ENCODE measurements at places on chromosomes 2 and 18.

- DNase-seq, result peak; percentile 89
Measured at GRCh38 chr2:165469417-165469816, at the start of gene CSRNP3. Gene CSRNP3, plus strand, starts transcription at chr2:165469698. Its CDS starts 125,368 bp downstream, at chr2:165595066.

DNA sequence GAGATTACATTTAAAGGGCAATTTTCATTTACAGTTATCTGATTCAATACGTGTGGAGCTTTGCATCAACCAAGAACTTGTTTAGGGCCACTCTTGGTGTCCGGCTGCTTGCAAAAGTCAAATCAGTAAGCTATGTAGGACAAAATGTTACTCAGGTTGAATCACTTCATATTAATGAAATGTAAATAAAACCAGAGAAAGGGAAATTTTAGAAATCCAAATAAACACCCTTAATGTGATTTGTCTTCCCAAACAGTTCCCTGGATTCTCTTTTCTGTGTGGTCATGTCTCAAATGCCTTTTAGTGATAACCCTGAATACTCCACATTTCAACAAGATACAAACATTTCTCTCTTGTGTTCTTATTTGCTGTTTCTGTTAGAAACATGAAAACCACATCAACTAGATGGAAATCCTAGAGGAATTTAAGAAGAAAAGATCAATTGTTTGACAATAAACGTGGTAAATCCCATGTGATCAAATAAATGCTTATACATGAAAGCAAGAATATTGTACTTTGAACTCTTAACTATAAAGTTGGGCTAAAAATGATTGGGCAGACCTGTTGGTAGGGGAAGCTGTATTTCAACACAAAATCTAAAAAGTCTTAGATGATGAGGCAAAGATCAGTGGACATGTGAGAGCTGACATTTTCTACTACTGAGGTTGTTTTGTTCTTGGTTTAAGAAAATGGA lies 101.3 kb downstream of the CDC42EP3 start:
- DNase-seq, result no peak

GRCh38 chr2:111923276-111923804 lies 24.9 kb downstream of the MERTK start:
- no peak for DNase-seq

DNA sequence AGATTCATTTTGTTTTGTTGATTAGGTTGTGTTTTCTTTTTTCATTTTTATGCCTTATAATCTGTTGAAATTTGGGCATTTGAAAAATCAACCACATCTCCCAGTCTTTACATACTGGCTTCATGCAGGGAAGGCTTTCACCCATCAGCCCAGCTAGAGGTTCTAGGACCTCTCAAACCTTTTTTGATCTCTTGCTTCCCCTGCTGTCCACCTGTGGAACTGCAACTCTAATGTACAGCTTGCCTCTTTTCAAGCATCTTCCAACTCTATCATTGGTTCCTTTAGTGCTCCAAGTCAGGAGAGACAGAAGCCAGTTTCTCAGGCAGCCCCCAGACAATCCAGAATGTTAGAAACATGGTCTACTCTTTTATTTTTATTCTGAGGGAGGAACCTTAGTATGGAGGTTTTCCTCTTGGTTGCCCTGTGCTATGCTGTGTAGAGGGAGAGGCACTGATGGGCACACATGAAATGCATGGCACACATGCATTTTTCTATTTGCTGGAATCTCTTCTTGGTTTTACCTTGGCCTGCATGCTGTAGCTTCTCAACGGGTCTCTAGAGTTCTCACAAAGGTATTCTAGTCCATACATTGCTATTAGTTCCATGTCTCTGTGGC lies 107.2 kb upstream of the L3MBTL4 start:
- no peak for DNase-seq

- no peak for DNase-seq
Measured at GRCh38 chr2:164028814-164029534, 293.2 kb upstream of the FIGN start.

DNA sequence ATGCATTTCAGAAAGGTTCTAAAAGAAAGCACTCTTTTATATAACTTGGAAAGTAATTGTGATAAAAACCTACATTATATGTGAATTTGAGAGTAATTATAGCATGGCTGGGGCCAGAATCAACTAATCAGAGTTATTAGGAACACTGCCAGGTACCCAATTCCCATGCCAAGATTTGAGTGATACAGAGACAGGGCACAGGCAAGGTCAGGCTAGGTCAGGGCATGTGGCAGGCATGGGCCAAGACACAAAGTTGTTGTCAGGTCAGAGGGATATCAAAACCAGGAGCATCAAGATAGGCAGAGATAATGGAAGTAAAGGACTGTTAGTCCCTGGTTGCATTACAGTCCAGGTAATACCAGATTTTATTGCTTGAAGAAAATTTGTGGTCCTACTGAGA lies 87.4 kb downstream of the MYO3B start:
- no peak for DNase-seq

GRCh38 chr18:79507076-79507545 lies 111.4 kb downstream of the NFATC1 start:
- no peak for DNase-seq

DNA sequence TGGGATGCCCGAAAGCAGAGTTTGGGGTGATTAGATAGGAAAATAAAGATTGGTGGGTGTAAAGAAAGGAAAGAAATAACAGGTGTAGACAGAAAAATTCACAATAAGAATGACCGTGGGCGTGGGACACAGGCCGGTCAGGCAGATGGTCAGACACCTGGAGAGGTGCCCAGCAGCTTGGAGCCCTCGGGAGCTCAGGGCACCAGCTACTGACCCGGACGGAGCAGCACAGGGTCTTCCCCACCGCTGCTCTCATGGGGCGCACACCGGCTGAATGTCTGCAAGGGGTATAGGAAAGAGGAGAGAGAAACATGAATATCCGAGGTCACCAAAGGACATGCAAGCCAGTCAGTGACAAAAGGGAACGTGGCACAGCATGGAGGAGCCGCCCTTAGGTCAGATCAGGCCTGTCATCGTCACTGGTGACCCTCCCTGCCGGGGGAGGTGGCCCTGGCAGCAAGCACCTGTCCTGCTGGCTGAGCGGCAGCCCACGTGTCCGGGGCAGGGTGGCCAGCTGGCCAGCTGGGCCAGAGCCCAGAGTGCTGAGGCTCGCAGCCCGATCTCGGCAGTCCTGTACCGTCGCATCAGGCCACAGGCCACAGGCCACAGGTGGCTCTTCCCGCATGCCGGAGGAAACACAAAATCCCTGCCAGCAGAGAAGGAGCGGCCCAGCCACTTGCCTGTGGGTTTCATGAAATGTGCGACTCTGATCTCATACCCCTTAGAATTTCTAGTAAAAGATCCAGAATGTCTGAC lies 112.0 kb upstream of the NDUFV2 start:
- no peak for DNase-seq

GRCh38 chr2:6024784-6025183 lies 332.6 kb downstream of the SOX11 start:
- no peak for DNase-seq

GRCh38 chr2:67485431-67485830 lies 88.3 kb downstream of the ETAA1 start:
- no peak for DNase-seq

DNA sequence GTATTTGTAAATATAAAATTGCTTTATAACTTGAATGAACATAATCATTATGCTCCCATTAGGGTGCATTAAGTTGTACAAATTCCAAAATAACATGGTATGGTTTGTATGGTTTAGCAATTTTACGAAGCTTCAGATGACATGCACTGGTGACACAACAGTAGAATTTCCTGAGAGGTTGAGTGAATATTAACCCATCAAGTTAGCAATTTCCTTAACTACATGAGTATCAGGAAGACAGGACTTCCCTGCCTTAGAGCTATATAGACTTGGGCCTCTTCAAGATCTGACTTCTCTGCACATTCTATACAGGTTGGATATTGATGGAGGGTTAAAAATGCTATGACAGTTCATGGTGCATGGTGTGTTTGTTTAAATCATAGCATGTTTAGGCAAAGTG lies 60.2 kb downstream of the ZC3H6 start:
- no peak for DNase-seq

GRCh38 chr2:30872797-30873196 lies 65.6 kb upstream of the CAPN13 start:
- no peak for DNase-seq

Data from SHP77 treated with DMSO at 0.1 percent for 48 hours (cell line).